CD8-positive, alpha-beta T cell (primary cell): ENCODE measurements at places on chromosomes 7 and 10. TPM values are rescaled to one million over a fixed set of nuclear protein-coding genes. Genes with fewer than 3 reads are reported as not detected.

The SPDYE9 gene
- not detected for total RNA-seq

The INHBA gene
- not detected for total RNA-seq

The SPDYE2 gene
- total RNA-seq: not detected

The WDR91 gene
- total RNA-seq: 43.3 TPM

The ARID5B gene
- 17.5 TPM for total RNA-seq

The SPRN gene
- total RNA-seq: not detected

GRCh38 chr7:17937506-17938120 lies 2.7 kb downstream of the SNX13 start:
- no peak for DNase-seq

GRCh38 chr10:71693377-71693776 lies 26.2 kb downstream of the C10orf105 start:
- DNase-seq: no peak

DNA sequence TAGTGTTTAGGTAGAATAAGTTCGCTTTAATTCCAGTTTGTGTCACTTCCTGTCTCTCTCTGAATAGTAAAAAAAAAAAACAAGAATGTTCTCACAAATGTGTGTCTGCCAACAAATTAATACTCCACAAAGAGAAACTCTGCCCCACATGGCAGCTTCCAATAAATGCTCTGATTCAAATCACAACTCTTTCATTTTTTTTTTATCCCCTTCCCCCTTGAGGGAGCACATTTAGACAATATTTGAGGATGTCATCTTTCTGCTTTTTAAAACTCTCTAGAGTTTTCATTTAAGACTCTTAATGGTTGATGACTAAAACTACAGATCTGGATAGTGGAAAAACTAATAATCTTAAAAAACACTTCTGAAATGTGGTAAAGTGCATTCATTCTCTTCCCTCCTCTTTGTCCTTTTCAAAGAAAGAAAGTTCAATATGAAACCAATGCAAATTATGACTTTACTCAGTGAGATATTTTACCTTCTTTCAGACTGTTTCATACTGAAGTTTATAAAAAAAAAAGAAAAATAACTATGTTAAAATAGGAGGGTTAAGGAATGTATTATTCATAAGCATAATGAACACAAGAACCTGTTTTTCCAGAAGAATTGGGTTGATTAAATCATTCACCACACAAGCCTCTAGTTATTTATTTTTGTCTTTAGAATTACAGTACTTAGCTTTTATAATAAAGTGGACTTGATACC lies 42.3 kb downstream of the ARID5B start:
- no peak for DNase-seq

GRCh38 chr7:46315891-46316290 lies 394.8 kb upstream of the IGFBP3 start:
- DNase-seq: no peak

- peak; percentile 26 for DNase-seq
These were observed 26.8 kb upstream of the SORCS3 start for GRCh38 chr10:104614245-104614831.

GRCh38 chr7:154738216-154738615 lies 264.7 kb downstream of the PAXIP1 start:
- no peak for DNase-seq

DNA sequence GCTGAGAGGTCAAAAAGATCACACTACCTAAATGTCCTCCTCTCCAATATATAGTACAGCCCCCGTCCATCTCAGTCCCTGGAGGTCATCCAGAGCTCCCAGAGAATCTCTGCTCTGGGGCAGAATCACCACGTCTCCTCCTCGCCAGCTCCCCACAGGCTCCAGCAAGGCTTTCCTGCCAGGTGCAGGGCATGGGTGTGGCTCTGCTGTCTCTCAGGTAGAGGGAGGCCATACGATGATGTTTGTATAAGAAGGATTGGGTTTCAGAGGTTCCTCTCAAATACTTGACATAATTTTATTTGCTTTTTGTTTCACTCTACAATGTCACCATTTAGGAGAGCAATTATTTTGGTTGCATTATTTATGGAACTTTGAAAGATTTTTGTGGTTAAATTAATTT lies 98.3 kb upstream of the PRSS58 start:
- no peak for DNase-seq

DNA sequence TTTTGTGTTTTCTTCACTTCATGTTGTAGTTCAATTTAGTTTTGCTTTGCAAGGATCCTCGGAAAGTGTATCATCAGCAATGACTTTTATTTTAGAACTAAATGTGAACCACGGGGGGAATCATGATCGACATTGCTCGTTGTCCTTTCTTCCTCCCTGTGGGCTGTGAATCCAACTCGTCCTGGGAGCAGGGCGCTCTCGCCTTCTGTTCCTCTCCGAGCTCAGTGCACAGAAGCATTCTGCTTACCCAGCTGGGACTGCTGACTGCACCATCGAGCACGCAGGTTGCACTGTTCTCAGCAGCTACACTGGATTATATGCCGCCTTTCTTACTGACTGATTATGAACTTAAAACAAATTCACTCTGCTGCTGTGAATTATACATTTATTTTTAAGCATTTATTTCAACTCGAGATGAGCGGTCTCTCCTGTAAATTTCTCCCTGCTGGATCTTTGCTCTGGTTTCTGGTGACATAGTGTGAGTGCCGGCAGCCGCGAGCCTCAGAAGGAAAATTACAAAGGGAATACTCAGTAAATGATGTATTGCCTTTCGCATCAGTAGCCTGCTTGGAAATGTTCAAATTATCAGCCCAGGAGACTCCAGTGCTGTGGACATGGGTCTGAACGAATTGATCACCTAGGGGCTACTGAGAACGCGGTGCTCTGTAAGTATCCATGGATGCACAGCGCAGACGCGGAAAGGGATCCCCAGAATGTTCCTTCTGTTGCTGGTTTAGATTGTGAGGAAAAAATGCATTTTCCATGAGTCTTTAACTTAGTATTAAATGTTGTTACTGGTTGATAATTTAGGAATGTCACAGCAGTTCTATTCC lies 92.6 kb downstream of the PTPRE start:
- no peak for DNase-seq

GRCh38 chr7:106430103-106430502 lies 145.3 kb upstream of the NAMPT start:
- no peak for DNase-seq

- no peak for DNase-seq
These were observed 17.1 kb downstream of the IQCE start for GRCh38 chr7:2575733-2576340.

GRCh38 chr10:124283949-124284250 lies 134.8 kb downstream of the OAT start:
- DNase-seq: no peak

DNA sequence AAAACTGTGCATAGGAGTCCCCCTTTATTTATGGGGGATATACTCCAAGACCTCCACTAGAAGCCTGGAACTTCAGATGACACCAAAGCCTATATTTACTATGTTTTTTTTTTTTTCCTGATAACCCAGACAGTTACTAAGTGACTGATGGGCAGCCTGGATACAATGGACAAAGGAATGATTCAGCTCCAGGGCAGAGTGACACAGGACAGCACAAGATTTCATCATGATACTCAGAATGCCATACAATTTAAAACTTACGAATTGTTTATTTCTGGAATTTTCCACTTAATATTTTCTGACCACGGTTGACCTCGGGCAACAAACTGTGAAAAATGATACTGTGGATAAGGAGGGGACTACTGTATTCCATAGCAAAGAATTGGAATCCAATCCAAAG lies 843.6 kb downstream of the PCDH15 start:
- DNase-seq: no peak

DNA sequence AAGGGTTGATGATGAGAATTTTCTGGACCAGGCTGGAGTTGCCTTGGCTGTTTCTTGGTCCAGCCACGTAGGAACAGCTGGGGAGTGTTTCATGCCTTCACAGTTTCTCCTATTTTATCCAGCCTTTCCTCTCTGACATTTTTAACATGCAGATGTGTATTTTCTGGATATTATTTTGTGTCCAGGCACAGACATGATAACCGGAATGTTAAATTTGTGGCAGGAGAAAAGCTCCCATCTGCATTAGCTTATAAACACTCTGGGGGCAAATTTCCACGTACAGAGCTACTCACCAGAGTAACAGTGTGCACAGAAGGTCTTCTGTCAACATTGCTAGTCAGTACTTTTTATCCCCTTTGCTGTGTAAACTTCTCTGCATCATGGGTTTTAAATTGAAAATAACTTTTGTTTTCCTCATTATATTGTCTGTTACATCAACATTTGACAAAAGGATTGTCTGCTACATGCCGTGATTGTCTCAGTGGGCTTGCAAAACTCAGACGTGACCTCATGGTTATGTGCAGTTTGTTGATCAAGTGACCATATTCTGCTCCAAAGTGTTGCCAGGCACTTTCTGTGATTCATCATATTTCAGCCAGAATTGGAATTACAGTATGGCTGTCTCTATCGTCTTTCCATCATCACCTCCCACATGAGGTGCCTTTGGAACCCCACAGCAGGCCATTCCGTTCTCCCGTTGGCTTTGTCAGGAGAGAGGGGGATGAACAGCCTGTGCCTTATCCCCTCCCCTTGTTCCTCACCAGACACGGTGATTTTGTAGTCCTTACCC lies 41.4 kb downstream of the INSYN2A start:
- DNase-seq: no peak
